Activated T-helper 1 cell treated with anti-CD3 and anti-CD28 coated beads, Interleukin-2, amount 50 U/mL, for 16 hours (primary cell): ENCODE measurements at places on chromosomes 2 and 18.

- no peak for DNase-seq
Observed at GRCh38 chr2:238240757-238241711, 1.2 kb upstream of the HES6 start.

GRCh38 chr18:58287353-58288274 is 243.6 kb downstream of the NEDD4L start:
- no peak for DNase-seq

GRCh38 chr2:125730921-125731320 is 925.0 kb upstream of the GYPC start:
- no peak for DNase-seq

DNA sequence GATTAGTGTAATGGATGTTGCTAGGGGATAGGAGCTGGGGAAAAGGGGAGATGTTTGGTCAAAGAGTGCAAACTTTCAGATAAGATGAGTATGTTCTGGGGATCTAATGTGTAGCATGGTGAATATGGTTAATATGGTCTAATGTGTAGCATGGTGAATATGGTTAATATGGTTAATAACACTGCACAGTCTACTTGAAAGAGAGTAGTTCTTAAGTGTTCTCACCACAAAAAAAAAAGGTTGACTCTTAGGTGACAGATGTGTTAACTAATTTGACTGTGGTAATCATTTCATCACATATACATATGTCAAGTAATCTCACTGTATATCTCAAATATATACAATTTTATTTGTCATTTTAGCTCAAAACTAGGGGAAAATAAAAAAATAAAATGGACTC is 121.3 kb upstream of the CD226 start:
- no peak for DNase-seq

DNA sequence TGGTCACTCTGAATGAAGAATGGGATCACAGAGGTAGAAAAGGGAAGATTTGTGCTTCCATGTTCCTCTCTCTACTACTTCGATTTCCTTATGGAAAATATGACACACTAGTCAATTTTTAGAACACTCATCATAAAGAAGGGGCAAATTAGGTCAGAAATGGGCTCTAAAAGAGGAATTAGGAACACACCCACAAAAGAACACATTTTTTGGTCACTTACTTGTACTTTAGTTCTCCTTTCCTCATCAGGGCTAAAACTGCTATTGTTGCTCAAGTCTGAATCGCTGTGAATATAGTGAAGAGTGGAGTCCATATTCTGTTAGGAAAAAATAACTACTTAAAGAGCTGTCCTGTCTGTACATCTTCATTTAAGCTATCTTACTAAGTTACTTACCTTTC is 52.6 kb downstream of the PPP4R1 start:
- DNase-seq = no peak

GRCh38 chr18:46915800-46916550 is 1.3 kb downstream of the PIAS2 start:
- no peak for DNase-seq

DNA sequence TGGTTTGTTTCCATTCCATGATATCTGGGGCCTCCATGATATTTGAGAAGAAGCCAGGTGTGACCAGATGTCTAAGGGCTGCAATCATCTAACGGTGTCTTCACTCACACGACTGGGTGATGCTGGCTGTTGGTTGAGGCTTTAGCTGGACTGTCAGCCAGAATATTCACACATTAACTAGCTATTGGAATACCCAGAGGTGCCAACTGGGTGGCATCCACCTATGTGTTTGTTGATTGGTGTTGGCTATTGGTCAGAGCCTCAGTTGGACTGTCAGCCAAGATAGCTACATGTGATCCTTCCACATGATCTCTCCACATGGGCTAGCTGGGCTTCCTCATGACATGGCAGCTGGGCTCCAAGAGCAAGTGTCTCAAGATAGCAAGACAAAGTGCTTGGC is 117.4 kb downstream of the CDCA7 start:
- DNase-seq = no peak

GRCh38 chr2:230872151-230872967 is 7.6 kb downstream of the ITM2C start:
- no peak for DNase-seq

- DNase-seq = peak; percentile 38
Observed at GRCh38 chr18:58687871-58688308, 16.6 kb downstream of the MALT1 start.

DNA sequence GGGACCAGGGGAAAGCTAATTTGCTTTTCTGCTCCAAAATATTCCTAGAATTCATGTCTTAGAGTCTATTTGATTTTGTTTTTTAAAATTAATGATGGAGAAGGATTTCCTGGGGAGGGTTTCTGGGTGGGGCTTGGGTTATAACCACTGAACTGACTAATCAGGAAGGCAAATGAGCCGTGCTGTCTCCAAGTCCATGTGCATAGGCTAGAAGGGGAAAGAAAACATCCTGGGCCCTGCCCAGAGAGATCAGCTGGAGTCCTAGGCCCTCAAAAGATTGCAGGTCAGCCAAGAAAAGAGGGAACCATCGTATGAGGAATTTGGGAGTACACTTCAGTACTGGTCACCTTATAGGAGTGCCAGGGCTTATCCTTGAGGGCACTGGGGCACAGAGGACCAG is 480.2 kb upstream of the CELF4 start:
- no peak for DNase-seq

DNA sequence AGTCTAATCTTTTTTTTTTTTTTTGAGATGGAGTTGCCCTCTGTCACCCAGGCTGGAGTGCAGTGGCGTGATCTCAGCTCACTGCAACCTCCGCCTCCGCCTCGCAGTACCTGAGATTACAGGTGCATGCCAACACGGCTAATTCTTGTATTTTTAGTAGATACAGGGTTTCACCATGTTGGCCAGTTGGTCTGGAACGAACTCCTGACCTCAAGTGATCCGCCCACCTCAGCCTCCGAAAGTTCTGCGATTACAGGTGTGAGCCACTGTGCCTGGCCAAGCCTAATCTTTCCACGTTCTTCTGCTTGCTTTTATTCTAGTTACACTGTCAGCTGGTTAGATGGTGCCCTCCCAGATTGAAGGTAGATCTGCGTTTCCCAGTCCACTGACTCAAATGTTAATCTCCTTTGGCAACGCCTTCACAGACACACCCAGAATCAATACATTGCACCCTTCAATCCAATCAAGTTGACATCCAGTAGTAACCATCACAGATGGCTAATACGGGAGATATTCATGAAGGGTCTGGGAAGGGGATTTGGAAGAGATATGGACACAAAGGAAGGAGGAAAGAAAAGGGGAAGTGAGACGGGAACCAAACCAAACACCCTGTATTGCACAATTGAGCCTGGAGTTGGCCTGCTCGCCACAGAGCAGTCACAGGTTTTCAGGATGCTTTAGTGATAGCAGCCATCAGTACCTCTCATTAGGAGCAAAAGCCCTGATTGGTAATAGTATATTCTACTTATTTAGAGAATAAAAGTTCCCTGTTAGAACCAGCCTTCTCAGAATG is 229.8 kb downstream of the PIK3C3 start:
- DNase-seq = no peak

GRCh38 chr2:184419744-184420143 is 178.6 kb upstream of the ZNF804A start:
- no peak for DNase-seq

GRCh38 chr18:3283908-3284307 is 22.0 kb downstream of the MYL12B start:
- no peak for DNase-seq

GRCh38 chr2:176742271-176742670 is 470.3 kb upstream of the HNRNPA3 start:
- DNase-seq = no peak

GRCh38 chr2:119674711-119675500 is 4.1 kb upstream of the TMEM177 start:
- DNase-seq = no peak

GRCh38 chr2:163953390-163953907 is 217.6 kb upstream of the FIGN start:
- no peak for DNase-seq

GRCh38 chr2:227617316-227618230 is at the start of gene SCYGR4:
Gene SCYGR4, plus strand, starts transcription at chr2:227617498. Its CDS starts 0 bp downstream, at chr2:227617498.
- DNase-seq = no peak

DNA sequence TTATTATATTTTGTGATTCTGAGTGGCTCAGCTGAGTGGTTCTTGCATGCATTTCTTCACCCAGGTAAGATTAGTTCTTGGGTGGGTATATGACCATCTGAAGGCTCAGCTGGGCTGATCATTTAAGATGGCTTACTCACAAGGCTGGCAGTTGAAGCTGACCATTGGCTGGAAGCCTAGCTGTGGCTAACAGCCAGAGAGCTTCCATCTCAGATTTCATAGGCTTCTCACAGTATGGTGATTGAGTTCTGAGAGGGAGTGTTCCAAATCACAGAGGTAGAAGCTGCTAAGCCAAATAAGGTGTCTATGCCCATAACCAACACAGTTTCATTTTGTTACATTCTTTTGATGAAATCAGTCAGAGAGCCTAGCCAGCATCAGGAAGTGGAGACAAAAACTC is 117.4 kb upstream of the RPRM start:
- DNase-seq = no peak

DNA sequence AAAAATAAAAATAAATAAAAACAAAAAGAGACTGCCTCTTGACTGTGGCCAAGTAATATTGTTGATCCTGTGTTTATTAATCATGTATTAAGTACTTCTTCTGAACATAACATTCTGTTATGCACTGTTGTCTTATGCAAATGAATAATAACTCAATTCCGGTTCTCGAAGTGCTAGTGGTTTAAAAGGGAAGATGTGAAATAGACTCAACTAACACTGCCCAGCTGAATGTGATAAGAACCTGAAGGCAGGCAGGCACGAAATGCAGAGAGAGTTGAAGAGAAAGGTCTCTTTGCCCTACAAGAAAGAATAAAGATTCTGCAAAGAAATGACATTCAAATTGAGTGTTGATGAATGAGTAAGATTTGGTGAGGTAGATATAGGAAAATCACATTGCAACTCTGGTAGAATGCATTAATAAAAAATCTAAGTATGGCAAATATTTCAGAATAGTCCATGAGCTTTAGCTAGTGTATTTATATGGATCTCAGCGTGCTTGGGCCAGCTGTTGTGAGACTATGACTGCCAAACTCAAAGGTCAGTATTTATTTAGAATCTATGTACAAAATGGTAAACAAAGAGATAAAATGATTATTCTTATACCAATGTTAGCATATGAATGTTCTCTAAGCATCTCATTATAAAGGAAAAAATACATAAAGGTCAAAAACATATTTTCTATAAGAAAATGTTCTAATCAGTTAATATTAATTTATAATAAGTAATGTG is 352.3 kb upstream of the CDH7 start:
- no peak for DNase-seq

DNA sequence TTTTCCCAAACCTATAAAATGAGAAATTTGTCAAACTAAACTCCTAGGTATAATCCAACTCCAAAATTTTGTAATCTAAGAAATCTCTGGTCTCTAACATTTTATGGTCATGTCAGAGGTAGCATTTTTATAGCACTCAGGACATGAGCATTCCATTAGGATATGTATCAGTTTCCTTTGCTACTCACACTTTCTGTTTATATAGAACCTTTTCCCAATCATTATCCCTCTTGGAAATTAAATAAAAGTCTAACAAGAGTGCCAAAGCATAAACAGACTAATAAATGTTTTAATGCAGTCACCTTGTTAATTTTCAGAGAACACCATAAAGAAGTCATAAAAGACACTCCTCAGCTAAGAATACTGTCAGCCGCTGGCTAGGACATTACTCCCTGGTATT is 300.0 kb upstream of the CWC22 start:
- no peak for DNase-seq

DNA sequence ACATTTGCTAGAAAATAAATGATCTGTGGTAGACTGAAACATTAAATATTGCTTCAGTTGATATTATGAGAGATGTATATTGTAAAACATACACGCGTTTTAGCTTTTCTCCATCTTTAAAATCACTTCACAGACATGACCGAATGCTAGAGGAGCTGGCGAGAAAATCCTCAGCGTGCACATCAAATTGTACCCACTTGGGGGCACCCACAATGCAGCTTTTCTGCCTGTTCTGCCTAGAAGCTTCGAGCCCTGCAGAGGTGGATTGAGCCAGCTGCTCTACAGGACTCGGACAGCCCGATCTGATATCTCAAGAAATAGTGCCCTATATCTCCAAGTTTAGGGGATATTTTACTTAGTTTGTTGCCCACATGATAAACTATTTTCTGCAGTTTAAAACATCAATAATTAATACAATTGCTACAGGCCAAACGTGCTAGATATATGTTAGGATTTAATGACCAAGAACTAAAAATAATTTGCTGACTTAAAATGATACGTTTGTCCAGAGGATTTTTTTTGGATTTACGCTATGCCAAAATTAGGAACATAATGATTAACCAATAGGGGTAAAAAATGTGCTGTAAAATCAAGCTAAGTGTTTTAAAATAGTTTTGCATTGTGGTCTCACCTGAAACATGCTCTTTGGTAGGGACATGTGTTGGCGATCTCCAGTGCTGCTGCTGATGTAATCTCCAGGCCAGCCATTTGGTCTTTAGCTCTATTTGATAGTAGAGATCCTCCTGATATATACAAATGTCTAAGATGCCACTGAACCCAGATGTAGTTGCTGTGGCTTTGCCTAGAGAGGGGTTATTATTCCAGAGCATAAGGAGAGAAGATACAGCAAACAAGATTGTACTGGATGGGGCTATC is 22.3 kb upstream of the ATP5MC3 start:
- peak; percentile 5 for DNase-seq

GRCh38 chr2:110746586-110747521 is 14.5 kb downstream of the ACOXL start:
- no peak for DNase-seq

DNA sequence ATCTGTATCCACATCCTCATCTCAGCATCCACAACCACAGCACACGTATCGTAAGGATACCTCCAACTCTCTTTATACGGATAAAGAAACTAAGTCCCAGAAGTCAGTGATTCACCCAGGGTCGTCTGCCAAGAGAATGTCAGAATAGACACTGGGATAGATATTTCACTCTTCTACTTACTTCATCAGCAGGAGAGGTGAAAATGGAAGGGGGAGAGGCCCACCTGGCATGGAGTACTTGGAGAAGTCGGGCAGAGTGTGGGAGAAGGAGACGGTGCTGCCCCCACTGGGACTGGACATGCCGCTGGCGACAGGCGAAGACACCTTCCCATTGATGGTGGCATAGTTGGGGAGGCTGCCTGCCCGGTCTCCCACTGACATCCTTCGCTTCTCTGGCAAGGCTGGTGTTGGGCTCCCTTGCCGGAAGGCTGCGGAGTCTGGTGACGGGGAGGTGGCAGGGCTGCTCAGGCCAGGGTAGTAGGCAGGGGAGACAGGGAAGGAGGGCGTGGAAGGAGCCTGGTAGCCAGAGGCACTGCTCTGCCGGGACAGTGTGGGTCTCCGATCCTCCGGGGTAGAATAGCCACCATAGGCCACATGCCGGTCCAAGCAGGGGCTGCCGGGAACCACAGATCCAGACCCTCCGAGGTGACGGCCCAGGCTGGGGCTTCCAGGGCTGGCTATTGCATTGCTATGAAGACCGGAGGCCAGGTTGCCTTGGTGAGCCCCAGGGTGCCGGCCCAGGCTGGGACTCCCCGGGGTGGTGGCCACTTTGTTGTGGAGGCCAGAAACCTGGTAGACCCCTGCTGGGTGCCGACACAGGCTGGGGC is 185.1 kb downstream of the TNS1 start:
- no peak for DNase-seq
